ENCODE measurements at places on chromosomes 1 and 21. TPM values are rescaled to one million over a fixed set of nuclear protein-coding genes. Genes with fewer than 3 reads are reported as not detected.
A peak's percentile ranks its signal among the peaks of the same experiment; 100 is the strongest.

The SEMA4A gene
- total RNA-seq, result 1.8 TPM

- DNase-seq, result peak; percentile 40
Measured at GRCh38 chr1:78497201-78497600, 6.4 kb downstream of the PTGFR start.

DNA sequence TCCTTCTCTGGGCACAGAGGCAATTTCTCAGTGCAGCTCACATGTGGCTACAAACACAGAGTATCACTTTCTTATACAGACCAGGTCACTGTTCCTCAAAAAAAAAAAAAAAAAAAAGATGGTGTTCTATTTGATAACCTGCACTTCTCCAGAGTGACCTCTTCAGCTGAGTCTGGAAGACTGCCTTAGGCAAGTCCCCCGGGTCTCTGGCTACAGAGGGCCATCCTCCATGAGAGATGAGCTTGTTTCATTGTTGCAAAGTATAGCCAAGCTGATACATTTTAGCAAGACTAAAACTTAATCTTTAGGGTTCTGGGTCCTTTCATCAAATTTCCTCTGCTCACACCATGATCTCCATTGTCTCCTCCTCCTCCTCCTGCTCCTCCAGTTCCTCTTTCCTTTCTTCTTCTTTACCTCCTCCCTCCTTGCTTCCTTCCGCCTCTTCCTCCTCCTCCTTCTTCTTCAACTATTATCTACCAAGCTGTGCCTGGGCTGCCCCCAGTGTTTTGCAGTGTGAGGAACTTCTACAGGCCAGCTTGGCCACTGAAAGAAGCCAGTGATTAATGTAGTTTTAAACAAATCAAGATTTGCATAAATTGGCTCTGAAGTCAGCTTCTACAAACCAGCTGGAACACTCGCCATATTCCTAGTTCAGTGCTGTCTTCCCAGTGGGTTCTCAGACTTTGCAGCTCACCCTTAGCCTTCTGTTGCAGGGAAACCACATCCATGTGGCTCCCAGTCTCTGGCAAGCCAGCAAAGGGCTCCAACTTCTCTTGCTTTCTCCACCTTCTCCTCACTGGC lies 139.4 kb downstream of the RUNX1 start:
- no peak for DNase-seq

GRCh38 chr1:13450204-13450603 lies 40.0 kb downstream of the PRAMEF20 start:
- DNase-seq, result no peak

DNA sequence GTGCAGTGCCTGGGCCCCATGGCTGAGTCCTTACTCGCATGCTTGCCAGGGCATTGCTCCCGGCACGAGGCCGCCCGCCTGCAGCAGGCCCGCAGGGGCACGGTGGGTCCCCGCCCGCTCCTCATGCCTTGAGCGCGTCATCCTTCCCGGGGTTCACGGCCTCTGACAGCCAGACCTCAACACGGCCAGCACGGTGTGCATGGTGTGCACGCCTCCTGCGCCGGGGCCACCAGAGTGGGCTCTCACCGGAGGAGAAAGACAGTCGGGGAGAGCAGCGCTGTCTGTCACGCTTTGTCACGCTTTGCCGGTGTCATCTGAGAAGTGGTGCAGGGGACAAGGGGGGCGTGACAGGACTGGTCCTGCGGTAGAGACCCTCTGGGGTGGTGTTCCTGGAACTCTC lies 11.9 kb upstream of the COL18A1 start:
- no peak for DNase-seq

Data from SJSA1 (cell line).